Mucosa of gallbladder (tissue), 1 donor: ENCODE measurements at places on chromosomes 1 and 21. TPM values are rescaled to one million over a fixed set of nuclear protein-coding genes. Genes with fewer than 3 reads are reported as not detected.

TFF2 gene
- total RNA-seq: 115 TPM

SYNC gene
- total RNA-seq: 17.4 TPM

FCN3 gene
- 3.5 TPM for total RNA-seq

PADI2 gene
- total RNA-seq: 8.6 TPM

HSF2BP gene
- 0.26 TPM for total RNA-seq

H6PD gene
- 45.6 TPM for total RNA-seq

LGR6 gene
- 60.7 TPM for total RNA-seq

FCRL6 gene
- total RNA-seq: 0.81 TPM

ZFP69 gene
- total RNA-seq: 3.3 TPM

CADM3 gene
- total RNA-seq: 5.2 TPM

TATDN3 gene
- 10.1 TPM for total RNA-seq

TRIM62 gene
- total RNA-seq: 8.5 TPM

CTPS1 gene
- 20.4 TPM for total RNA-seq
